Esophagus squamous epithelium (tissue), 5 donors: ENCODE measurements at places on chromosomes 6 and 20. TPM values are rescaled to one million over a fixed set of nuclear protein-coding genes. Genes with fewer than 3 reads are reported as not detected.

- DNase-seq: no peak
Measured at GRCh38 chr6:131999545-132000146, 48.5 kb upstream of the CCN2 start.

Gene PRSS35
- total RNA-seq: not detected

Gene WFDC10B
- total RNA-seq: not detected

Gene ENPP5
- 1.4 TPM for total RNA-seq

GRCh38 chr6:54266400-54266923 is 41.8 kb upstream of the TINAG start:
- DNase-seq: no peak

Gene SLC35D3
- not detected for total RNA-seq

DNA sequence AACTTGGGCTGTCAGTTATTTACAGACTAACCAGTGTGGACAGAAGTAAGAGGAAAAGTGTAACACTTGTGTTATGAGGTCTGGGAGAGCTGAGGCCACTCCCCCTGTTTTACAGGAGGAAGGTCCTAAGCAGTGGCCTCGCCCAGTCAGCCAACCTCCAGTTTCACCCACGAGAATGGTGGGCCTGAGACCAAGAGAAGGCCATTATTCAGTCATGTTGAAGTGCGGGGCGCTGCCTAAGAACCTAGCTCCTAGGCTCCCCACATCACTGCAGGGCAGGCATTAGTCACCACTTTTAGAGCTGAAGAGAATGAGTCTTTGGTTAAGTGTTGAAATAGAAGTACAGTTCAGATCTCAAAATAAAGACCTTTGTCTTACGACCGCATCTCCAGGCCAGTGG is 27.9 kb downstream of the CDYL start:
- no peak for DNase-seq

Gene TMEM151B
- total RNA-seq: not detected
